CD4-positive, alpha-beta T cell treated with Interferon alpha-2 for 1 hour (primary cell): ENCODE measurements at places on chromosomes 6 and 20.

GRCh38 chr6:169339025-169339424 lies 85.4 kb upstream of the THBS2 start:
- no peak for DNase-seq

DNA sequence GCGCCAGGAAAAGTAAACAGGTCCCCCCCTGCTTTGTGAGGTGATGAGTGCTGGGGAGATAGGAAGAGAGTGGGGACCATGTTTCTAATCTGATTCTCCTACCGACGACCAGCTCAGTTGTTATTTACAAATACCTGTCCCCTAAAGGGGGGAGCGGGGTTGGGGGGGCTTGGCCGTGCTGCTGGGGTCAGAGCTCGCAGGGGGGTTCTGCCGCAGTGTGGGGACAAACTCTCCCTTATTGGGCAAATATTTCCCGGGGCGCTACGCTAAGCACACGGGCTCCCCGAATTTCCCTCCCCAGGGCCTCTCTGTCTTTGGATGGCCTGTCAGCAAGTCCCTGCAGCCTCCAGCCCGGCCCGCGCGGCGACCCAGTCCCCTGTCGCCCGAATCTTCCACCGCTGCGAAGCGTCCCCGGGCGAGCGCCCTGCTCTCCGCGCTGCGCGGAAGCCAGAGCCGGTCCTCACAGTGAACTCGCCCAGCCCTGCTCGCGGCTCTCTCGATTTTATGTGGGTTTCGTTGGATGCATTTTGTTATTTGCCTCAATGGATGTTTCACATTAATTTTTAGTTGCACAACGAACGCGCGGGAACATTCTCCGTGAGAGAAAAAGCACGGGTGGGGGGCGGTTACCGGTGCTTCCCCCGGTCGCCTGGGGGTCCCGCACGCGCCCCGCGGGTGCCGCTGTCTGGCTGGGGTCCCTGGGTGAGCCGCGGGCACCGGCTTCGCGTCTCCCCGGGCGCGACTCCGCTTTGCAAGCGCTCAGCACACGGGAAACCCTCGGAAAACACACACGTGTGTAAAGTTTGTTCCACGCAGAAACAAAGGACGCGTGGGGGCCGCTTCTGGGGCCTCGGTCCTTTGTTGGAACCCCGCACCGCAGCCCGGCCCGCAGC lies 1.5 kb upstream of the STX16 start:
- DNase-seq: peak; percentile 41

GRCh38 chr20:39985271-39985827 lies 703.7 kb downstream of the MAFB start:
- no peak for DNase-seq

DNA sequence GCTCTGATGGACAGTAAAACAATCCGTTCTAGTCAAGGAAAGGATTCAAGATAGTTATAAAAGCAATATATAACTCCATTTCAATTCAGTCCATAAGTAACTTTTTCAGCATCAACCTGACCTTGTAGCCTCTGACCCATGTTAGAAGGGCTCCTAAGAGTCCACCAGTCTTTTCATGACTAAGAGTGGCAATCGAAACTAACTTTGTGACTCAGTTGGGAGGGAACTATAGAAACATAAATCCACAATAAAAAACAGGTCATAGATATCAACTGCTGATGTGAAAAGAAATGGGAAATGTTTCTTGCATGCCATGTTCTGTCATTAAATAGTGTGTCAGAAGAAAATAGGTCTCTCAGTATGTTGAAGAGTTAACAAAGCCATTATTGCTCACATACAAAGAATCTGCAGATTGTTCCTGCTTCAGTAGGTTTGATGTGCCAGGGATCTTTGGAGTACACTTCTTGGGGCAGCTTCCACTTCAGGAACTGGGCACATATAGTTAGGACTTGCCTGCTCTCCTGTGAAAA lies 16.2 kb upstream of the RBL1 start:
- DNase-seq: no peak

DNA sequence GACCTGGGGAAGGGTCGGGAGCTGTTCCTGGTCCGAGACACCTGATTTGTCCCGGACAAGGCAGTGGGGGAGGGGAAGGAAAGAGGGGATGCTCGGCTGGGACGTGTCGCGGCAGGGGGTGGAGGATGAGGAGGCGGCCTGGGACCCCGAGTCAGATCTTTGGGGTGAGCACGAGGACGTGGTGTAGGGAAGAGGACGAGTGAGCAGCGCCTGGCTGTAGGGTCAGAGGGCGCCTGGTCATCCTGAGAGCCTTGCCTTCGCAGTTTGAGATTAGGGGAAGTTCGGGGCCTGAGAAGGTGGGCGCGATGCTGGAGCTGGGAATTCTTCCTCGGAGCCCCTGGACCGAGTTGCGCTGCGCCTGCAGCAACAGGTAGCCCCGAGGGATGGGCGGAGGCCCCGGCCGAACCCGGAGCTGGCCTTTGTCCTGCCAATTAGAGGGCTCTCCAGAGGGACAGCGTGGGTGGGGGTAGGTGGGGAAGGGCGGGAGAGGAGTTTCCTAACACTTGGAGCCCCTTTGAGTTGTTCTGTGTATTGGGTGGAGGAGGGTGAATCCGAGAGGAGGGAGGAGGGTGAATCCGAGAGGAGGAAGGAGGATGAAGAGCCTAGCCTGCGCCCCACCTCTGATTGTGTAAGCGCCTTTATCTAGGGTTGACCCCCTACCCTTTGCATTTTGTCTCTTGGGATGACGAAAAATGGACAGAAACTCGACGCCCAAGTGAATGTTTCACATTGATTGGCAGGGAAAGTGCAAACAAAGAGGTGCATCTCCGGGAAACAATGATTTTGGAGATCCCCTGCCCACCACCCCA lies 72.0 kb downstream of the SOX4 start:
- no peak for DNase-seq

- no peak for DNase-seq
These were observed 13.1 kb downstream of the PRDM1 start for GRCh38 chr6:106099235-106099537.

GRCh38 chr6:33974030-33974429 lies 170.2 kb upstream of the MLN start:
- DNase-seq: no peak

DNA sequence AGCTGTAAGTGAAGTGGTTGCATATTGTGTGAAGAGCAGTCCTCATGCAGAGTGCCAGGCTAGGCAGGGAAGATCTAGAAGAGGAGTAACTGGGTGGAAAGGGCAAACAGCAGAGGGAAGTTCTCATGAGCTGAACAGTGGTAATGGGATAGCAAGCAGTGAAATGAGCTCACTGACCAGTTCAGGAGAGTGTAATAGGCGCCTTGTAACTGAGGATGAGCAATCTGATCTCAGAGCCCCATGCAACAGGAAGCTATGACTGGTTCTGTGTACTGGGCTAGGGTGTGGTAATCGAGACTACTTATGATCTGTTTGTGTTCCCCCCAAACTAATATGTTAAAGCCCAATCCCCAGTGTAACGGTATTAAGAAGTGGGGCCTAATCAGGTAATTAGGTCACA lies 98.6 kb downstream of the RFX6 start:
- no peak for DNase-seq

DNA sequence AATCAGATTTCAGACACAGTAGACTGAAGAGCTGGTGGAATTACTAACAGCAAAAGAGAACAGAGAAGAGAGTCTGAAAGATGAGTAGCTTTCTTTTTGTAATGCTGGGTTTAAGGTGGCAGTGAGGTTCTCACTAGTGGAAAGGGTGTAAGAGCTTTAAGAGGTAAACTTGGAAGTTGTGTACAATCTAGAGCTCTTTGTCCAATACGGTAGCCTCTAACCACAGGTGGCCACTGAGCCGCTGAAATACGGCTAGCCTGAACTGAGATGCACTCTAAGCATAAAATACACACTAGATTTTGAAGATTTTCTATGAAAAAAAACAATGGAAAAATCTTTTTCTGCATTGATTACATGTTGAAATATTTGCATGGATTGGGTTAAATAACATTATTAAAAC lies 4.0 kb downstream of the ELOVL2 start:
- DNase-seq: no peak

DNA sequence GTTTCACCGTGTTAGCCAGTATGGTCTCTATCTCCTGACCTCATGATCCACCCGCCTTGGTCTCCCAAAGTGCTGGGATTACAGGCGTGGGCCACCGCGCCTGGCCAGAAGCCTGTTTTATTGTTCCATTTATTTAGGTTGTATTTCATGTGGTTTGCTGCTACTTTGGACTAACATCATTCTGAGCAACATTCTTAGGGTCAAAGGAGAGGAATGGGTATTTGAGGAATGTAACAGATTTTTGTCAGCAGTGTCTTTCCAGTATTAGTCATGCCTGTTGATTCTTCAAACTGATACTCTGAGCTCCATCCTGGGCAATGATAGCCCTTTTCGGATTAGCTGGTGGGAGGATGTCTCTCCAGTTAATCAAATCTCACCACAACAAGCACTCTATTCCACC lies 213.0 kb upstream of the CITED2 start:
- DNase-seq: no peak

DNA sequence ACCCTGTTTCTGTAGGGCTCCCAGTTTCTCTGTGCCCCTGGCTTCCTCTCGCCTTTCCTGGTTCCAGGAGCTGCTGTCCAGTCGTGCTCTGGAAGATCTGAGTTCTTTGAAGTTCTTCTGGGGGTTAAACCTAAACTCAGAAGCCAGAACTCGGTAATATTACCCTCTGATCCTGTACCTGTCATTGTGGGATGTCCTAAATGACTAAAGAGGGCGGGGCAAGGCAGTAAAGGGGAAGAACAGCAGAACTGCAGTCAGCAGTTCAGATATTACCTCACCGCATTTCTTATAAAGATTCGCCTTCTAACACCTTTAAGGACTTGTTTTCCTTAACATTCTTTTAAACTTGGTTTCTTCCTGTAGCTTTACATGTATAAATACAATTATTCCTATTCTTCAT lies 63.9 kb downstream of the FAM120B start:
- no peak for DNase-seq

- no peak for DNase-seq
These were observed 143.0 kb downstream of the ERMARD start for GRCh38 chr6:169894377-169894960.

- DNase-seq: no peak
These were observed 91.8 kb downstream of the ASXL1 start for GRCh38 chr20:32449890-32450401.

- DNase-seq: peak; percentile 9
These were observed 221.4 kb upstream of the RREB1 start for GRCh38 chr6:6886171-6886885.

DNA sequence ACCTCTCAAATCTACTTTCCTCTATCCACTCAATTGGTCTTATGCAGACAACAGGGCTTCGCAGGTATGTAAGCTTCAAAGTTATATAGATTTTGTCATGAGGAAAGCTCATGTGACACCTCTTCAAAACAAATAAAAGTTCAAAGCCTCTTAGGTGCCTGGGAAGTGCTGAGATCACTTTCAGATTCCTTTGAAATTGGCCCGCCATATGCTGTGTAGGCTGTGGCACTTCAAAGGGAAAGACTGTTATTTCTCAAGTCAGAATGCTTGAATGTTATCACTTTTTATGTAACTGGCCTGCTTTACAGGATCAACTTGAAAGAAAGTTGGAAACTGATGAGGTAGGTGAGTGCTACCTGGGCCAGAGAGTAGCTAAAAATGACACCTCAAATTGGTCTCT lies 67.1 kb upstream of the GFRAL start:
- no peak for DNase-seq

DNA sequence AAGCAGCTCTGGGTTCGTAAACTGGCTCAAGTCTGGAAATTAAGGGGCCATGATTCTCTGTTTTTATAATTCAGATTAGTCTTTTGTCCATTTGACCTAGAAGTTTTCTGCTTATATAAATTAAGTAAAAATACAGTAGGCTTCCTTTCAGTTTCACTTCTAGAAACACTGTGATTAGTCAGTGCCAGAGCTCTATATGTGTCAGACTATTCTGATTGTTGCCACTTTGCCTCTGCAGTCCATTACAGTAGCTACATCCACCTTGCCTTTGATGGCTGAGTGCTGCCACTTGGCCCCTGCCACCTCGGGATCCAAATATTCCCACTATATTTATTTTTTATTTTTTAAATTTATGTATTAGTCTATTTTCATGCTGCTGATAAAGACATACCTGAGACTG lies 7.9 kb downstream of the ZC2HC1B start:
- peak; percentile 18 for DNase-seq

- DNase-seq: no peak
These were observed 87.9 kb upstream of the BEND6 start for GRCh38 chr6:56866917-56867522.

DNA sequence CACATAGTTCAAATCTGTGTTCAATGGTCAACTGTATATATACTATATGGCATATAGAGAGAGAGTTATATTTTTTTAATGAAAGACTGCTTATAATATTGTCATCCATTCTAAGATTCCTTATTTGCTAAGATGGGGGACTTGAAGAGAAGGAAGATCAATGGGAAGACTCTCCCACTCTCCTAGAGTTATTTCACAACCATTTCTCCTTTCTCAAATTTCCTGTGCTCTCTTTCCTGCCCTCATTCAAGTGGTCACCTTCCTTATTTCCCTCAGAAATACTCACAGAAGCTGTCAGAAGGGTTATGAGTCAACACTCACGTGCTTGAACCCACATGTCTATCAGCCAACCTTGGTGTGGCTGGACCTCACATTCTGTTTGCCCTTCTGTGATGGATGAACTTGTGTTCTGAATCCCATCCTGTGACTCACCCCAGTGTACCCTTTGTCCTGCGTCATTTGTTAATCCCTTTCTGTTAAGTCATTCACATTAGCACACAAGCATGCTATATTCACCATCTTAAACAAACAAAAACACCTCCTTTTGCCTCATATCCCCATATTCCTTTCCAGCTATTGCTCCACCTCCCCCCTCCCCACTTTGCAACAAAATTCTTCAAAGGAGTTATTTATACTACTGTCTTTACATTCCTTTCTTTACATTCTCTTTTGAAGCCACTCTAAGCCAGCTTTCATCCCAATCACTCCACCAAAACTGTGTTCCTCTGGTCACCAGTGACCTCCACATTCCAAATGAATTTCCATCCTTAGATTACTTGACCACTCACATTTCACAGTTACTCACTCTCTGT lies 279.3 kb upstream of the TCF21 start:
- DNase-seq: no peak

DNA sequence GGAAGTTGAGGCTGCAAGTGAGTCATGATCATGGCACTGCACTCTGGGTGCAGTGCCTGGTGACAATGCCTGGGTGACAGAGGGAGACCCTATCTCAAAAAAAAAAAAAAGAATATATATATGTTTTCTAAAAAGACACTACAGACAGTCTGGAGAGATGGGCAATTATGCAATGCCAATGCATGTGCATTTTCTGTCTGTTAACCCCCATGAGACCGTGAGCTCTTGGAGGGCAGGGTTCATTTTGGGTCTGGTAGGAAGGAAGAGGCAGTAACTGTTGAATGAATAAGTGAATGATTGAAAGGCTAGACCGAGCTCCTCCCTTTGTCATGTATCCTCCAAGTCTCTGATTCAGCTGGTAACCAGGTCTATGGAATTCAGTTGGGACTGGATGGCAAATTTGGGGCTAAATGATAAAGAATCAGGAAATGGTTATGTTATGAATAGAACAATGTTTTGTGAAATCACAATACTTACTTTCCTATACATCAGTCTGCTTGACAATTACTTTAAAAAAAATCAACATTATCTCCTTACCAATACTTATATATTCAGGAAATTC lies 5.6 kb upstream of the BLCAP start:
- no peak for DNase-seq
